T-helper 2 cell (primary cell): ENCODE measurements at places on chromosomes 1 and 21.
A peak's percentile ranks its signal among the peaks of the same experiment; 100 is the strongest.

DNA sequence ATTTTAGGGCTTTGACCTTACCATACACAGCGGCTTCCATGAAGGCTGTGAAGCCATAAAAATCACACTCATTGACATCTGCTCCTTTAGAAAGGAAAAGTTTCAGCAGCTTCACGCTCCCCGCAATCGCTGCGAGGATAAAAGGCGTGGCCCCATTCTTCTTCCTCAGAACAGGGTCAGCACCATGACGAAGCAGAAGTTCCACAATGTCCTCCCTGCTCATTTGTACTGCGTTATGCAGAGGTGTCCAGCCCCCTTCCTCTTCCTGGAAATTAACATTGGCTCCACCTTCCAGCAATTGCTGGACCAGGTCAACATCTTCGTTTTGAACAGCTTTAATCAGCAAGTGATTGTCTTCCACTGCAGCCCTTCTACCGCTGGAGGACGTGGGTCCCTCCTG lies 2.7 kb downstream of the RNASEL start:
- no peak for DNase-seq

DNA sequence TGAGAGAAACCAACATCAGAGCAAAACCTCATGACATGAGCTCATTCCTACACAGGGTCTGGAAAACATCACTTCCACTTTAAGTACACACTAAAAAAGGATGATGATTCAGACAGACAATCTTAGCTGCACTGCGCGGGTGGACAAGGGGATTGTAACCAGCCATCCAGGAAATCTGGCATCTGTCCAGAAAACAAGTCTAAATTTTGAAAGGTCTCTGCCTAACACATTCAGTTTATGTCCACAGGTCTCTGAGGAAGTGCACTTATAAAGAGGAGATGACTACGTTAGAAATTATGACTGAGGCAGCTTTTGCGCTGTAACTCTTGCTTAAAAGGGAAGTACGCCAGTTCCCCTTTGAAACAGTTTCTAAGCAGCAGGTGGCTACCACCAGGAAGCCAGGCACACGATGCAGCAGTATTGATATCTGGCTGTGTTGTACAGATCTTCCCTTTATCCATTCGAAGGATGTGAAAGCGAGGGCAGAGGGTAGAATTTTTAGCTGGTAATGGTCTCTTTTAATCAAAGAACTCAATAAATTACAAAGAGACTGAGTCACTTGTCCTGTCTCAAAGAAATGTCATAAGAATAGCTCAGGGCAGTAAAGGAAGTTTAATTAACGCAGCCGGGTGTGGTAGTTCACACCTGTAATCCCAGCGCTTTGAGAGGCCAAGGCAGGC lies 128.0 kb downstream of the SETD4 start:
- no peak for DNase-seq

- DNase-seq = no peak
These were observed 28.5 kb upstream of the C1orf105 start for GRCh38 chr1:172391976-172392375.

DNA sequence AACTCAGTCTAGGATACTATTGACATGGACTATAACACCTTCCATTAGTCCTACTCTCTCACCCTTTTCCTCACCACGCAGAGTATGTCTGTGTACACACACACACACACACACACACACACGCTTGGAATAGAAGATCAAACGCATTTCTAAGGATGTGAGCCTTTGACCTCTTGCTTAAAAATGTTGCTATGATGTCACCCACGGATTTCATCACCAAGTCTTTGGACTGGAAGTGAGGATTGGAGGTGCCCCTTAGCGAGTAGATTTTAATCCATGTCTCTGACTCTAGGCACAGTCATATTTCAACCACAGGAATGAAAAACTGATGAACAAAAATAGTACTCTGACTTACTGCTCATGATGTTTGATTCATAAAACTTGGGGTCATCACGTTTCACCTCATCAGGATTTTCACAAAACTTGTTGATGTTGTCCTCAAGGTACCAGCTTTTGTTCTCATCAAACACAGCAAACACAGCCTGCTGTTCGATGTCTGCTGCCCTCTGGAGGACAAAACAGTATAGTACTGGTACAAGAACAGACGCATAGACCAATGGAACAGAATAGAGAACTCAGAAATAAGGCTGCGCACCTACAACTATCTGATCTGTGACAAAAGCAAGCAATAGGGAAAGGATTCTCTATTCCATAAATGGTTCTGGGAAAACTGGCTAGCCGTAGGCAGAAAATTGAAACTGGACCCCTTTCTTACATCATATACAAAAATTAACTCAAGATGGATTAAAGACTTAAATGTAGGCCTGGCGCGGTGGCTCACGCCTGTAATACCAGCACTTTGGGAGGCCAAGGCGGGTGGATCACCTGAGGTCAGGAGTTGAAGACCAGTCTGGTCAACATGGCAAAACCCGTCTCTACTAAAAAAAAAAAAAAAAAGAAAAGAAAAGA lies 39.9 kb downstream of the F5 start:
- DNase-seq = no peak

DNA sequence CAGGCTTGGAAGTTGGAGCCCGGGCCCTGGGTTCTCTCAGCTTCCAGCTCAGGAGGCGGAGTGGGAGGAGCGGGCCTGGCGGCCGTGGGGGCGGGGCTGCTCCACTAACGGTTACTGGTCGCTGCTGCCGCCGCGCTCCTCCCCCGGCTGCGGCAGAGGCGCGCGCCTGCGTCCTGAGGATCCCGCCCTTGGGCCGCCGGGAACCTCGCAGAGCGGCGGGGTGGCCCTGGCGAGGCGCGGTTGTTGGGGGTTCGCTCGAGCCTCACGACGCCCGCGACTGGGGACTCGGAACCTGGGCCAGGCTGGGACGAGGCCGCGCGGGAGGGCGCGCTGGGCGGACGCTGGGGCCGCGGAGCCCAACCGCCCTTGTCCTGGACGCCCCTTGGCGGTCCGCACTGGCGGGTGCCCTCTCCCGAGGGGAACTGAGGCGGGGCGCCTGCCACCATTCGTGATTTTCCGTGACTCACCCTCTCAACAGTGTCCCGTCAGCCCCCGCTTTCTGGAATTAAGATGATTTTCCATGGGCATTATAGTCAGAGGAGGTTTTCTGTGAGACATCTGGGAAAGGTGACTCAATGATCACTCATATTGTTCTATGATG lies 34.1 kb downstream of the OR2G3 start:
- no peak for DNase-seq

GRCh38 chr1:175555266-175555665 lies 188.1 kb downstream of the TNR start:
- DNase-seq = no peak

DNA sequence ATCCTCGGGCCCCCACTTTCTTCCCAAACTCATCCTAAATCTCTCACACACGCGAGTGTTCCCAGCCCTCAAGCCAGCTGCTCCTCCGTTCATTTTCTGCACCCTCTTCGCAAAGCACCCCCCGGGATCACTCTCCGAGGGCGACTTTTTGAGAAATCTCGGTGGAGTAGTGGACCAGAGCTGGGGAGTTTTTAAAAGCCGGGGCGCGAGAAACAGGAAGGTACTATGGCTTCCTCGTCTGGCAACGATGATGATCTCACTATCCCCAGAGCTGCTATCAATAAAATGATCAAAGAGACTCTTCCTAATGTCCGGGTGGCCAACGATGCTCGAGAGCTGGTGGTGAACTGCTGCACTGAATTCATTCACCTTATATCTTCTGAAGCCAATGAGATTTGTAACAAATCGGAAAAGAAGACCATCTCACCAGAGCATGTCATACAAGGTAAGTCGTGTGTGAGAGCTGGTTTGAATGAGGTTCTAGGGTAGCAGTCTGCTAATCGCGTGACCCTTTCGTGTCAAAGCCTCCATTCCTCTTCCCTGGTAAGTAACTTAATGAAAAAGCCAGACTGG lies 800 bp downstream of the DR1 start:
- no peak for DNase-seq

GRCh38 chr1:20964540-20965484 lies 177.7 kb upstream of the HP1BP3 start:
- no peak for DNase-seq

DNA sequence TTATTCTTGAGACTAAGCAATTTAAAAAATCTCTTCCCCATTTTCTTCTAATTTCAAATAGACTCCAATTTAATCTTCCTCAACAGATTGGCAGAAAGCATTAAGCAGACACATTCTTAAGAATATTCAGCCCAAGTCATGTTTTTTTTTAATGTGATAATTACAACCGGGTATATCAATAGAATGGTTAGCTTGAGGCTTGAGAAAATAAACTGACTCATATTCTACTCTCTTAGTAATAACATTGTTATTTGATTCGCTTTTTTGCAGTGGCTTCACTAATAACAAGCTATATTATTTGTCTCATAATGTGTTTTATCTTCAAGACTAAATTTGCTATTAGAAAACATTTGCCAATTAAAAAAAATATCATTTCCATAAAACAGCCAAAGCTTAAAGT lies 488.6 kb upstream of the RGS18 start:
- DNase-seq = no peak

GRCh38 chr21:35475762-35476161 lies 426.7 kb upstream of the RUNX1 start:
- no peak for DNase-seq

DNA sequence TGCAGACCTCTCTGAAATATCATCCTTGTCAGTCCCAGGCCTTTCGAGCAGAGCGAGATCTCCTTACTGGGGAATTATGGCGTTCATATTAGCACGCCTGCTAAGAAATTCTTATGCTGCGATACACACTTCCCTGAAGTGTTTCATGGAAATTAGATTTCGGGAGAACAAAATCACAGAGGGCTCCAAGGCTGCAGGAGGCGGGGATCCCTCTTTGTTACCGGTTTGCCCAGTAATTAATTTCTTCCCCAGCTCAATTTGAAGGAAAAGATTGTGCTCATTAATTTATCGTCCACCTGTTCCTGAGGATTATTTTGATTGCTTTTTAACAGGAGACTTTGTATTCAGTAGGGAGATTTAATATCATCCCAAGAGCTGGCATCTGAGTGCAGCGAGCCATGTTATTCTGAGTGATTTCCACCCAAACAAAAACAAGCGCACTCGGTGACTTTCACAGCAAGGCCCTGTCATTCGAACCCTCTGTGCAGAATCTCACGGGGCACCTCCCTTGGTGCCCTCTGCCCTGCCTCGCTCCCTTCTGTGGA lies 202.3 kb upstream of the GALNT2 start:
- DNase-seq = no peak

DNA sequence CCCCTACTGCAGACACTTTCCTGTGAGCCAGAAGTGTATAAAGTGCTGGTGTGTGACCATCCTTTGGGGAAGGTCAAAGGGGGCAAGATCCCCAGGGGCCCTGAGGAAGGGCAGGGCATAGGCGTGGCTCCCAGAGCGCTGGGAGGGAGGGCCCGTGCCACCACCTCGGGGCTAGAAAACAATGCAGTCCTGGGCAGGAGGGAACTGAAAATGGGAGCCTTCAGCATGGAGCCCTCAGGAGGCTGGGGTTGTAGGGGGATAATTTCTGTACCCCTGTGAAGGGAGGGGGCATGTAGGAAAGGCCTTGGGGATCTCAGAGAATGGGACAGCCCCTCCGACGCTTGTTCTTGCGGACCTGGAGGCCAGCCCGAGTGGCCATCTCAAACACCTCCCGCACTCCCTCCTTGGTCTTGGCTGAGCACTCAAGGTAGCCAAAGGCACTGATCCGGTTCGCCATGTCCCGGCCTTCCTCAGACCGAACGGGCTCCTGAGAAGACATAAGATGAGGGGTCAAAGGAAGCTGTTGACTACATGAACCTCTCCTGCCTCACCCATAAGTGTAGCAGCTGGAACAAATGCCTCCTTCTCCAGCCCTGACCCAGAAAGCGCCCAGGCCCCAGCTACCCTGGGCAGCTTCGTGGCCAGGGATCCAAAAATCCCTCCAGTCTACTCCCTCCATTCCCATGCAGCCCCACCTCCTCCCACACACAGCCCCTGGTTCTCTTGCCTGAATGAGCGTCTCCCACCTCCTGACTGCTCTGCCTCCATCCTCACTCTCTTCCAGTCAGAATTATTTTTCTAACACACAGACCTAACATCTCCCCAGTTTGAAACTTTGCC lies 5.5 kb downstream of the RHOC start:
- DNase-seq = no peak

GRCh38 chr1:47555306-47555705 lies 117.5 kb downstream of the FOXD2 start:
- no peak for DNase-seq

DNA sequence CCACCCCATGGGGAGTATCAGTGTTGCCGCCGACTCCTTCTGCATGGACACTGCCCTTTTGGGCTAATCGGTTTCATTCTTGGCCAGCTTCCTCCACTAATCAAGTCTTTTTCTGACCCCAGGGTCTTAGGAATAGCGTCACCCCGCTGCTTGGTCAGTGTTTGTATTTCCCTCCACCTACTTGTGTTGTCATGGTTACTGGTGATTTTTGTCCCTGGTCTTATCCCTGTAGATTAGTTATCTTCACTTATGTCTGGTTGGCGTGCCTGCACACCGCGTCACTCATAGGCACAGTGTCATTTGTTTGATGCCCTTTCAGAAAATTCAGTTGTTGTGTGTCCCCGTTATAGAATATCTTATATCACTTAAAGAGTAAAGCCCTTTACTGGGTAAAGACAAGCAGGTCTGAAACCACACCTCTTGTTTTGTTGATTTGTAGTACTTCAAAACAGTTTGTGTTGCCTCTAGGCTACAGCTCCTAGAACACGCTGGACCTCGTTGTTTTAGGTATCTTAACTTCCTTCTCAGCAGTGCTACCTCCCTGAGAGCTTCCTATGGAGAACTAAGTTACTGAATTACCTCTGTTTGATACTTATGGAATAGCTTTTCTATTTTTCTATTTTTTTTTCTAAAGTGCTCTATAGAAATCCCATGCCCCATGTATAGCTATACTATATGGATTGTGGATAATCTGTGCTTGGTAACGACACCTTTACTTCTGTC lies 868 bp downstream of the PPP1R12B start:
- DNase-seq = peak; percentile 35
